Ureter (tissue), 1 donor: ENCODE measurements at places on chromosomes 7 and 10. TPM values are rescaled to one million over a fixed set of nuclear protein-coding genes. Genes with fewer than 3 reads are reported as not detected.

The OGDHL gene
- 6.0 TPM for total RNA-seq

The ELOVL3 gene
- total RNA-seq: 0.47 TPM

DNA sequence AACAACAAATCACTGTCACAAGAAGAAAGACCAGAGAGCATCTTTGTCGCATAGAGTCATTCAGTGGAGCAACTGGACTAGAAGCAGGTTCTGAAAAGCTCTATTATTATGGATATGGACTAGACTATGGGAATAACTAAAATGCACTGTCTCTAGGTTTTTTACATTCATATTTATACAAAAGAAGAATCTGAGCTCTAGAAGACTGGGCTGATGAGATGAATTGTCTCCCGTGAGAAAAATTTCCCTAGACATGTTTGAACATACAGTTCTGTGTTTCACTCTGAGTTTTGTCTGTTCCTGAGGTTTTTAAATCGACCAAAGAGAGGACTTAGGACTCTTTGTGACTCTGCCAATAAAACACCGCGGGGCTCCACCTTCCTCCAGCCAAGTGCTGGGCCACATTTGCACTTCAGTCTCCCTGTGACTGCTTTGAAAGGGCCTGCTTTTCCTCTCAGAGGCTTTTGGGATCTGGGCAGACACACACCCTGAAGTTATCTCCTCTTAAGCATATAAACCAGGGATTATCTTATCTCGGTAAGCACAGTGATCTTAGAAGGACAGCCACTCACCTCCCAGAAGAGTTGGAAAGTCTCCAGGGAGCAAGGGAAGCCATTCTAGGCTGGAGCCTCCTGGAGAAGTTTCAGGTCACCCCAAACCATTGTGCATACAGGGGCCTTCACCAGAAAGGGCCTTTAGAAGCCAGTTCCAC is 101.0 kb upstream of the JCAD start:
- DNase-seq: no peak

DNA sequence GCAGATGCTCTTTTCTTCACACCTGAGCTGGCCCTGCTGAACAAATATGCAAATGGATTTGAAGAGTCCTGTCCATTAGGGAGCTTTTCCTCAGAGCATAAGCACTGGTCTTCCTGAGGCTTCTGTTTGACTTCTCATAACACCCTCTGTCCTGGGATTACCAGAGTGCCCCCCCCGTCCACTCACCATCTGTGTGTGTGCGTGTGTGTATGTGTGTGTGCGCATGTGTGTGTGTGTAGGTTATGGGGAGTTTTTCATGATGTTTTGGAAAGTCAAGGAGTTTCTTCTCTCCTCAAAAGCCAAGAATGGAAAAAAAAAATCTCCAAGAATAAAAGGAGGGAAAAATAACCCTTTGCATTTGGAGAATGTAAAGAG is 57.7 kb upstream of the COMTD1 start:
- no peak for DNase-seq

GRCh38 chr7:143199040-143199439 is 15.8 kb downstream of the TAS2R39 start:
- DNase-seq: no peak

DNA sequence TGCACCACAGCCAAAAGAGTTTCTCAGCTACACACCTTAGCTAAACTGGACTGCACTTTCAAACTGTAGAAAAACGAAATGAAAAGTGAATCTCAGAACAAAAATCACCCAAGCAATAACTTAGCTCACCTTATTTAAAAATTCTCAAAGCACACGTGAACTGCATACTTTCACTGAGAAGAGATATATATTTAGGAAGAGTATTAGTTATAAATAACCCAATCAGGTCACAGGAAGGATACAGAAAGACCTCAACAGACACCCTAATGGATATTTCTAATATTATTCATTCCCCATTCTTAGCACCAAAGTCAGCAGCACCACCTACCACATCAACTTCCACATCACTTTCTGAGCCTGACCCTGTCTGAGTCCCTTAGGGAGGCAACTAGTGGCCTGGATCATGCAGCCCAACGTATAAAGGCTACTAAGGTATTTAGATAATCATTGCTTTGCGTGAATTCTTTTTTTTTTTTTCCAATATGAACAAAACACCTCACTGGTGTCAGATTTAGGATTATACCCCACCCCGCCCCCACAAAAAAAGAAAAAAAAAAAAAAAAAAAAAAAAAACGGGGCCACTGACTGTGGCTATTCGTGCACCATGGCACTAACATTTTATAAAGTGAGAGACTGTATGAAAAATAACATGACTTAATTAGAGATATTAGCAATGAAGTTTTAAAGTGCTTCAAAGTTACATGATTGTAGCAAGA is 2.6 kb downstream of the ABI1 start:
- no peak for DNase-seq

DNA sequence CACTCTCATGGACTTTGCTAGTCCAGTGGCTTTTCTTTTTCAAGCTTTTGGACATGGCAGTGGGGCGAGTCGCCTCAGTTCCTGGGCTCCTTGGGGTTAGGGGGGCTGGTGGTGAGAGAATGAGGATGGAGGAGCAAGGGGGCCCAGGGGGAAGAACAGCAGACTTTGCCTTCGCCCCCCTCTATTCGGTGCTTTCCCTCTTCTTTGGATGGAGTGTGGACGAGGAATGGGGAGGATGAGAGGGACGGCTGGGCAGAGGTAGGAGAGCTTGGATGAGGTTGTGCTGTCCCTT is 255 bp downstream of the MAGI2 start:
- DNase-seq: no peak

- no peak for DNase-seq
Observed at GRCh38 chr7:157791261-157791660, 454.5 kb downstream of the DNAJB6 start.

GRCh38 chr10:99520040-99520846 is 12.5 kb upstream of the NKX2-3 start:
- no peak for DNase-seq

DNA sequence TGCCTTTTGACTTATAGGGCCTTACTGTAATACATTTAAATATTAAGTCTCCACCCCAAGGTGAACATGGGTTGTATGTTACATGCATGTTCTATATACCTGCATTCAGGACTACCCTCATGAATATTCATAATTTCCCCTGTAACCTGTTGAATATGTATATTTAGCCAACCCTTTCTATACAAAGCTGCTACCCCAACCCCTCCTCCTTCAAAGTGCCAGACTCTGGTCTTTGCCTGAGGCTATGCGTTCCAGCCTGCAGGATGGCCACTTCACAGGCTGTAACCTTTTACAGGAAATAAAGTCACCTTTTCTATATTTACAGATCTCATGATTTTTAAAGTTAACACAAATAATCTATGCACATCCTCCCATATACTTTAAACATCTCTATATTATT is 10.1 kb upstream of the UNC5B start:
- no peak for DNase-seq

DNA sequence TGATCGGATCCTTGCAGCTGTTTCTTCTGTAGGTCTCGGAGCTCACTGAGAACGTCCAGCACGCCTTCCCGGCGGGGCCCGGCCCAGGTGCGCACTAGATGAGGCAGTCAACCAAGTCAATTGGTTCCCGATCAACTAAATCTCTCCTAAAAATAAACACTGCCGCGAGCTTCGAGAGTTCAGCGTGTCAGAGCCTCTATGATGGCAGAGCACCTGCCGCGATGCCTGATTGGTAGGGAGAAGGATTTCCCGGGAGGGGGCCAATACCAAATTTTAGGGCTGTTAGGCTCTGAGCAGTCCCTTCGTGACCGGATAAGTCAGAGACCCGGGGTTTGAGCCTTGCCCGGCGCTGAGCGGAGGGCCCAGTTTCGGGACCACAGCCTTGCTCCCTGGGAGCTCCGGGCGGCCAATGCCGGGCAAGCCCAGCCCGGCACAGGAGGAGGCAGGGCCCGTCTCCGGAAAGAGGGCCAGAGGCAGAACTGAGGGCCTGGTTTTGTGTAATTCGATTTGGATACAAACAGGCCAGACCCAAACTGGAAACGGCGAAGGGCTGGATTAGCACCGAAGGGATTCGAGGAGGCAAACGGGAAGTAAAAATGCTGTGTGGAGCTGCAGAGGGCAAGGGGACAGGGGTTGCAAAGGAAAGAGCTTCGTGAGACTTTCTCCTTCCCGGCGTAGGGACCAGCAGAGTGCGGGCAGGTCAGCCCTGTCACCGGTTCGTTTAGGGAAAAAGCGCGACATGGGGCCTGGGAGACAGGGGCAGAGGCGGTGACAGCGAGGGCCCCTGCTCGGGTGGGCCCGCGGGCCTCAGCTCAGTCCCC is 569 bp downstream of the SLC26A5 start:
- DNase-seq: no peak

DNA sequence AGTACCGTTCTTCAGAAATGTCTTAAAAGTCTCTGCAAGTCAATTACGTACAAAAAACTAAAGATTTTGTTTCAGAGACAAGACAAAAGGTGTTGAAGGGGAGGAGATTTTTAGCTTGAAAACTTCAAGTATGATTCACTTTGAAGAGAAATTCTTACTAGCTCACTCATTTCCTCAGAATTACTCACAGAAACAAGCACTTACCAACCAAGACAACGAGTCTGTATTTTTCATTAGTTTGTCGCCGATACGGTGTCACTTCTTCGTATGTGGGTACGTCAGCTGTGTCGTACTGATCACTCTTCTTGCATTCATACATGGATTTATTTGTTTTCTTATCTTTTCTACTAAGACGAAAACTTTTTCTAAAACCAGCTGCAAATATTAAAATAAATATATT is 90.6 kb upstream of the ODAD2 start:
- DNase-seq: no peak

DNA sequence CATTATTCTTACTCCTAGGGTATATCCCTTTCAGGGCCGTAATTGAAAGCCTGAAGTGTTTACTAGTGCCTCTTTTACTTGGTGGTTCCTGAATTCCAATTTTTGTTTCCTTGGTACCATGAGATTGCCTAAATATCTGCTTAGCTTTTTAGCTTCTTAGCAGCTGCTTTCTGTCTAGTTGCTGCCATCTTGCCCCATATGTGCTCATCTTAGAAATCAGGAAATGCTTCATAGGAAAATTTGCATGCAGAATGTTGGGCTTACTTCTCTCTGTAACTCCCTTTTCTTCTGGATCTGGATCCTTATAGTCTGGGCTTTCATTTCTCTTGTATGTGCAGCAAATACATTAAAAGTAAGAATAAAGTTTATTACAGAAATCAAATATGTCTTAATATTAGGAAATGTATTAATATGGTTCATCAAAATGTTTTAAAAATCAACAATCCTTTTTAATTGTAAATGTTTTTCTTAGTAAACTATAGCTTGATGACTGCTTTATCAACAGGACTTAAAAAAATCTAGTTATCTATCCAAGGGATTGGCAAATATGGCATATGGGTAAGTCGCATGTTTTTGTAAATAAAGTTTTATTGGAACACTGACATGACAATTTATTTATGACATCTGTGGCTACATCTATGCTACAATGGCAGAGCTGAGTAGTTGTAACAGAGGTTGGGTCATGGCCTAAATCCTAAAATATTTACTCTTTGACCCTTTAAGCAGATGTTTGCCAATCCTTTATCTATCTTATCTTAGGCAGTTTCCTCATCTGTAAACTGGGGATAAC is 73.5 kb upstream of the CDK6 start:
- DNase-seq: no peak

- no peak for DNase-seq
Observed at GRCh38 chr7:128791972-128792327, 182 bp downstream of the CCDC136 start.

GRCh38 chr10:60044242-60044641 is 137.9 kb upstream of the CCDC6 start:
- DNase-seq: no peak

GRCh38 chr7:151436446-151437158 is 3.3 kb downstream of the CRYGN start:
- no peak for DNase-seq

GRCh38 chr10:85927952-85928665 is 438.5 kb downstream of the GRID1 start:
- DNase-seq: no peak
